ENCODE measurements at places on chromosomes 16 and 17.

DNA sequence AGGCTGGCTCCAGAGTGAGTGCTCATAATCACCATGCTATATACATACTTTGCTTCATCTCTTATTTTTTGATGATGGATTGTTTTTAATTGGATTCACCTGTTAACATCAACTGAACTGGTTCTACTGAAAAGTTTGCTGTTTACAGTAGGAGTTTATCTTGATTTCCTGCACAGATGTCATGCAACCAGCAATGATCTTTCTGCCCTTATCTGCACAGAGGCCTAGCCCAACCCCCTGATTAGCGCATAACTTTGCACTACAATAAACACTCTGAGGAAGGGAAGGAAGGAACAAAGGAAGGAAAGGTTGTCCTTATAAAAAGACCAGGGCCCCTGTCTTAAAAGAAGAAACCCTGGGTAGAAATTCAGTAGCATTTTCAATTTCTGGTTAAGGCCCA, 152.9 kb downstream of the RGS9 start:
- no peak for DNase-seq

DNA sequence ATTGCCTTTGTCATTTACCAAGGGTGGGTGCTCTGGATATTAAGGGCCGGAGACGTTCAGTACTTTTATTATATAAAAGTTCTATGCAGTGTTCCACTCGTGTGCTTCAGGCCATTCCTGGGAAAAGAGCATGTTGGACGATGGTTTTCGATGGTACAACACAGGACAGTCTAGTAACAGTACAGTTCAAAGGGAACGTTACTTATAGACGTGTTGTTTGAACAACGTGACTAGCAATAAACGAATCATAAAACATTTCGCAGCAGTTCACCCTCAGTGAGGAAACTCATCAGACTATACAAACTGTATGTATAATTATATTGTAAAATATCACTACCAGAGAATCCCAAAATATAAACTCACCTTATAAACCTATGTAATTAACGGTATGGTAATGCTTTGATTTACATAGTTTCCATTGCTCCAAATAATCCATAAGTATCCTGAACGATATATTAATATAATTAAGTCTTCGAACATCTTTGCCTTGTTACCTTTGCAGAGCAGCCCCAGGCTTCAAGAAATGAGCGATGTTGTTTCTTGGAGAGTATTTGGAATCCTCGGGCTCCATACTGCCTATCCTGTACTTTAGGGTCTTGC, 589 bp downstream of the NMT1 start:
- DNase-seq: no peak

GRCh38 chr17:79524213-79525187, 86.4 kb downstream of the RBFOX3 start:
- DNase-seq: no peak

- DNase-seq: no peak
Observed at GRCh38 chr17:18326039-18326438, 10.9 kb downstream of the SMCR8 start.

All from AG04449 (cell line).